ENCODE measurements at places on chromosomes 12 and 14.

DNA sequence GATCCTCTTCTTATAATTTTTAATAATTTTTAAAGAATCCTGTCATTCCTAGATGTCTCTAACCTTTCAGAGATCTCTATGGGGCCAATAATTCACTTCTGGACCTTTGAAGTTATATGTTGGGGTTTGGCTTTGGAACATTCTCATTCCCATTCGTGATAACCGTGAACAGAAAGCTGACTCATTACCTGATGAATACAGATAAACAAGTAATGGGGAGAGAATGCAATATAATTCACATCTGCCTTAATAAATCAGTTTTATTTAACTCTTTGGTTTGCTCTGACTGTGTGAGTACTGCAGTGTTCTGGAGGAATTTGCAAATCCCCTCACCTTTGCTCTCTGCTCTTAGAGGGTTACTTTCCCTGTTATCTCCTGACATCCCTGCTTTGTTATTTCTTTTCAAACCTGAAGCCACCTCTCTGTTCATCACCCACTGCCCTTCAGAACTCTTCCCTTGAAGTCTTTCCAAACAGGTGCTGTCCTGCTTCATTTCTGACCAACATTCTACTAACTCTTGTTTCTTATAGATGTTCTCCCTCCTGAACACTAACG, 79.6 kb upstream of the SLC38A2 start:
- DNase-seq, result no peak

DNA sequence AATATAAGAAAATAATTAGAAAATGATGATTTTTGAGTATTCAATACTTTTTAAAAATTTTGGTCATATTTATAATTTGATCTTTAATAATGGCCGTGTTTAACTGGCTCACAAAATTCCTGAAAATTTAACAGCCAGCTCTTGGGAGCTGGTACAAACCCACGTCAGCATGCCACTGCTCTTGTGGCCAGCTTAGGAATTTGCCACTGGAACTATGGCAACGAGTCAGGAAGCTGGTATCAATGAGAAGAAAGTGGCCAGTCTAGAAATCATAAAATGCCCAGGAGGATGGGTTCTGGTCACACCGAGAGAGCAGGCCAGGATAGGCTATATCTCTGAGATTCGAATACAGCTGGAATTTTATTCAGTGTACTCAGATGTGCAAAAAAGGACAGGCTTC, 72.2 kb upstream of the PLEKHG3 start:
- peak; percentile 77 for DNase-seq

DNA sequence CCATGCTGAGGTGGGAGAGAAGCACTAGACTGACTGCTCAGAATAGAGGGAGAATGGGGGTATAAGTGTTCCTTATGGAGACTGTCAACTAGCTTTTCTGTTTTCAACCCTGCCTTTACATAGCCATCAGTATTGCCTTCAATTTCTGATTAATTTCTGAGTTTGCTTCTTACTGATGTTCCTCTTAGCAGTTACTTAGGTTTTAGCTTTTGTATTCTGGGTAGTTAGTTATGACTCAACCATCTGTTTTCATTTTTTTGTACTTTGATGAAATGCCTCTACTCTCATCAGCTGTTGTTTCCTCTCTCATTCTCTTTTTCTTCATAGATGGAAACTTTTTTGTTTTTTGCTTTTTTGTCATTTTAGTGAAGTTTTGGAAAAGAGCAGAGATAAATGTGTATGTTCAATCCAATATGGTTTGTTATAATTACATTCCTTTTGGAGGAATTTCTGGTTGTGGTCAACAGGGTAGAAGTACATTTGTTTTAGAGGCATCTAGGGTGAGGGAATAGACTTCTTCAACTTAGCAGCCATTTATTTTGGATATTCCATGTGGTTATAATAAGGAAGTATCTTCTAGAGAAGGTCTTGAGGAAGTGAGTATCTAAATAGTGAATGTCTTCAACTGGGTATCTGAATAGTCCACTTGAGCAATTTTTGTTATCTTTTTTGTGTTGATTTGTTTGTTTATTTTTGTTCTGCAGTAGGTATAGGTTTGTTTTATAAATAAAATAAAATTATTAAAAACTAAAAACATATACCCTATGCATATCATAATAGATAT, 29.6 kb downstream of the PMCH start:
- peak; percentile 45 for DNase-seq

- no peak for DNase-seq
These were observed 231.8 kb upstream of the CRY1 start for GRCh38 chr12:107325075-107325608.

- peak; percentile 58 for DNase-seq
These were observed 12.4 kb upstream of the SLC6A15 start for GRCh38 chr12:84924981-84925380.

- peak; percentile 54 for DNase-seq
These were observed 42.2 kb upstream of the APPL2 start for GRCh38 chr12:105278043-105278697.

- no peak for DNase-seq
These were observed 146.4 kb upstream of the FKBP4 start for GRCh38 chr12:2648406-2648805.
